Mesothelial cell of epicardium (in vitro differentiated cells): ENCODE measurements at places on chromosomes 5 and 9. TPM values are rescaled to one million over a fixed set of nuclear protein-coding genes. Genes with fewer than 3 reads are reported as not detected.
A peak's percentile ranks its signal among the peaks of the same experiment; 100 is the strongest.

GRCh38 chr5:1227667-1228066 lies 2.5 kb downstream of the SLC6A18 start:
- no peak for DNase-seq

- no peak for DNase-seq
Observed at GRCh38 chr5:132981288-132981687, 17.9 kb upstream of the AFF4 start.

DNA sequence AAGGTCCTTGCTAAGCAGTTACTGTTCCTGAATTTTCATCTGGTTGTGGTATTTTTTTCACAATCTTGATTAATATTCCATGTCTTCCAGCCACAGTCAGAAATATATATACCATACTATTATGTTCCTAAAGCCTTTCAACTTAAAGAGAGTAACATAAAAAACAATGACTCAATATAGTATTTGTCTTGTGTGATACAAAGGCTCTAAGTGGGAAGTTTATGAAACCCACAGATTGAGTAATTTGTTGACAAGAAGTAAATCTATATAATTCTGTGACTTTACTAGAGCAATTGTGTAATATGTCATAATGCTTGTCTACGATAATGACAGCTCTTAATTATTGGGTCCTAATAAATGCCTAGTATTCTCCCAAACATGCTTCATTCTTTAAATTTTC lies 509.4 kb downstream of the ISL1 start:
- DNase-seq: no peak

GRCh38 chr9:23826120-23826629 lies at the start of gene ELAVL2:
TSS of gene ELAVL2 (minus strand) at chr9:23826240. CDS start at chr9:23762234, 64,006 bp downstream.
- peak; percentile 94 for DNase-seq

GAPT gene
- total RNA-seq: 1.3 to 2.0 TPM (median 1.6 TPM) in 3 replicates

DNA sequence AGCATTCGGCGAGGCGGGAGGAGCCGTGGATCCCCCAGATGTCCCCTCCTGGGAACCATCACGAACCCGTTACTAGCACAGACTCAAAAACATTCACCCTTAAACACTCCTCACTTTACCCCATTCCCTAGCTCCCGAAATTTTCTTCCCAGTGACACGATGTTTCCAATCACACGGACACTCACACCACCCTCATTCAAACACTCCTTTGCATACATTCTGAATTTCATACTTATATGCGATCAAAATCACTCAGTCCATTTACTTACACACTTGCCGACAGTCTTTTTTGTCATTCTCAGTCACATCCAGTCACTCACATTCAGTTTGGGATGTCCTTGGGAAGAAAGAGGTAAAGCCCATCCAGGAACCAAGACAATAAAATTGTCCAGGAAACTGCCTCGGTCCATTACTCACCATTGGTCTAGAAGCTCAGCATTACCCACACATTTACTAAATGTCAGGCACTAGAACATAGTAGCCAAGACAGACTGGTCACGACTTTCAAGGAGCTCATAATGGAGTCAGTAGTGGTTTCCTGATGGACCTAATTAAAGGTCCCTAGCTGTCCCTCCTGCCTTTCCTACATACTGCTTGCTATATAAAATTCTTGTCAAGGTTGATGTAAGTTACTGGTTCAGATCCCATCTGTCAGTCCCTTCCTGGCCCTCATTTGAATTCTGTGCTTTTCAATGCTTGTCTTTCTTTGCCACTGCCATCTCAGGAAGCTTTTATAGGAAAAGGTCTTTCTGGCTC lies 574 bp downstream of the SLC35A4 start:
- no peak for DNase-seq

- no peak for DNase-seq
Observed at GRCh38 chr9:16266648-16267276, 603.7 kb downstream of the BNC2 start.

AGPAT2 gene
- total RNA-seq: 32.8 to 36.1 TPM (median 34.9 TPM) in 3 replicates

- no peak for DNase-seq
Observed at GRCh38 chr5:34480810-34481528, 175.2 kb upstream of the RAI14 start.

GRCh38 chr5:39083968-39084367 lies 9.8 kb upstream of the RICTOR start:
- DNase-seq: no peak

GBA2 gene
- 81.5 to 84.7 TPM (median 83.9 TPM) in 3 replicates for total RNA-seq

GRCh38 chr5:136768457-136768856 lies 403.1 kb upstream of the TRPC7 start:
- no peak for DNase-seq

GRCh38 chr5:72525816-72526215 lies 18.6 kb upstream of the ZNF366 start:
- DNase-seq: no peak

SMIM15 gene
- 49.0 to 51.2 TPM (median 50.9 TPM) in 3 replicates for total RNA-seq

DNA sequence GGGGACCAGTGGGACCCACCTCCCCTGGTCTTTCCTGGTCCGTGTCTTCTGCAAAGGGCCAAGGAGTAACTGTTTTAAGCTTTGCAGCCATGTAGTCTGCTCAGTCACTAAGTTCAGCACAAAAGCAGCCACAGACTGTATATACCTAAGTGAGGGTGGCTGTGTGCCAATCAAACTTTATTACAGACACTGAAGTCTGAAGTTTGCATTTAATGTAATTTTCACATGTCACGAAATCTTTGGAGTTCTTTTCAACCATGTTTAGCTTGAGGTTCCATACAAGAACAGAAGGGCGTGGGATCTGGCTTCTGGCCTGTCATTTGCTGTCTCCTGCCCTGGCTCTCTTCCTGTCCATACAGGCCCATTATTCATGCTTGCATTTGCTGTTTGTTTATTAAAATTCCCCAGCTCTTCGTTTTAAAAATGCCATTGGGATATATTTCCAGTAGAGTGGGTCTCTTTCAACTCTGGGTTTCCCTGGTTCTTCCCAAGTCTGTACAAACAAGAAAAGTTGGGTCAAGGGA lies 64.2 kb upstream of the ECM2 start:
- DNase-seq: no peak

PCDHGC5 gene
- 2.6 to 3.5 TPM (median 3.5 TPM) in 3 replicates for total RNA-seq

DNA sequence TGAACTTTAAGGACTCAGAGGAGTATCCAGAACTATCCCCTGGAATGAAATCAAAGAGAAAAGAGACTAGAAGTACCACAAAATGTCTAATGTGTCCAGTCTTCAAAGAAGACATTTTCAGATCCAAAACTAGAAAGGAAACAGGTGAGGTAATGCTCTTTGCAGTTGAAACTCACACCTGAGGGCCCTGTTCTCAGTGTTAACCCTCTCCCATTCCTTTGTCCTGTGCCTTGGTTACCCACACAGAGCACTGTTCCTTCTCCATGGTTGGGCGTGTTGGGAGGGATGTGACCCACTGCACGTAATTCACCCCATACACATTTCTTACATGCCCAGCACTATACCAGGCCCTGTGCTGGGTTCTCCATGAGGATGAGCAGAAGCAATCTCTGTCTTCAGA lies 21.3 kb downstream of the MSANTD3 start:
- no peak for DNase-seq

CMYA5 gene
- total RNA-seq: 6.5 to 7.6 TPM (median 6.7 TPM) in 3 replicates

DNA sequence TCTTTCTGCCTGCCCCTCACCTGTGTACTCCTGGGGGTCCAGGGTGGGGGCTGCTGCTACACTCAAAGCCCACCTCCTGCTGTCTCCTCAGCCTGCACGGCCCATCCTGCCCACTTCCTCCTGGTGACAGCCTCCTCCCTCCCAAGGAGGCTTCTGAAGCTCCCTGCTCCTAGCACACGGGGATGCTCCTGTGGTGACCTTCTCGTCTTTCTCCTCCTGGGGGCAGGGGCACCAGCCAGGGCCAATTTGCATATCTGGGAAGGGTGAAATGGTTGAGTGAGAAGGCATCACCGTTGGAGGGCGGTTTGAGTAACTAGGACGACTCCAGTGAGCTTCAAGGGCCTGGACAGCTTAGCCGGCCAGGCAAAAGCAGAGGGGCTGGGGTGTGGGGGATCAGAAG lies 51.9 kb upstream of the COL5A1 start:
- DNase-seq: no peak

DNA sequence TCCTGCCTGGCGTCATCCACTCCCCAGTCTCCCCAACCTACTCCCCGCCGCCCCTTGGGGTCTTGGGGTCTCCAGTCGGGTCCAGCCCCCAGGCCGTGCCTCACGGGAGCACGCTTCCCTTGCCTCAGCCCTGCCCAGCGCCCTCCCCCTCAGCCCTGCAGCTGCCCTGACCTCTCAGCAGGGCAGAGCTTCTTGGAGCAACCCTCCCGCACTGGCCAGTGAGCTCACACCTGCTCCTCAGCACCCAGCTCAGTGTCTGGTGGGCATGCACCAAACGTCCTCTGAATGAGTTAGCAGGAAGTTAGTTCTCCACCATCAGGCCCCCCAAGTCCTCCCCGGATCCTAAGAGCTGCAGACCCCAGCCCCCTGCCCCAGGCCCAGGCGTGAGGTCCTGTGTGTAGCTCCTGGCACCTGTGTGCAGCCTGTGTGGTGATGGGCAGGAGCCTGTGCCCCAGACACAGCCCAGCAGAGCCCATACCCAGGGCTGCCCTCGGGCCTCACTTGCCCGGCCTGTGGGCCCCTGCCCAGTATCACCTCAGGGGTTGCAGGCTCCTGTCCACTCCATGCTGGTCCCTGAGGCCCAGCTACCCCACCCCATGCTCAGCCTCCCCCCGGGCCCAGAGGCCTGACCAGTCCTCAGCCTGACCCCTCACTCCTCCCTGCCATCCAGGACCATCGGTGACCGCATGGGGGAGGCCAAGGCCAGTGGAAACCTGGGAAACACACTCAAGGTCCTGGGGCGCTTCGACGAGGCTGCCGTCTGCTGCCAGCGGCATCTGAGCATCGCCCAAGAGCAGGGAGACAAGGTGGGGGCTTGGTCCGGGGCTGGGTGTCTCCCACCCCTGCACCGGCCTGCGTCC lies 8.2 kb downstream of the GPSM1 start:
- DNase-seq: no peak

- DNase-seq: no peak
Observed at GRCh38 chr5:170426149-170426767, 37.1 kb upstream of the KCNMB1 start.

GRCh38 chr5:122879076-122879475 lies 33.7 kb downstream of the SNX24 start:
- no peak for DNase-seq

DNA sequence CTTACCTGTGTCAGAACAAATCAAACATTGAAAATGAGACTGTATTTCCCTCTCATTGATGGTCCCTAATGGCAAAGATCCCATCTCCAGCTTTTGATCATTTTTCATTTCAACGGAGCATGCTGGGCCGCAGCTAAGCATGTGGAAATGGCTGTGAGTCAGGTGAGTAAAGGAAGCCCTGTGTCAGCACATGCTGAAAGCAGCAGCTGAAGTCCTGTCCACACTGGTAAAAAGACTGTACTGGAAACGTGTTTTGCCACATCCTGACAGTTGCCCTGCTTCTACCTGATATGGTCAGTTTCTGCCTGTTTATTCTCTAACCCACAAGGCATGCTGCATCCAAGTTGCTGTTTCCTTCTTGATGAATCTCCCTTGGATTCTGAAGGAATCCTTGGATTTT lies 330.1 kb downstream of the EFNA5 start:
- DNase-seq: no peak

ADAM19 gene
- 17.1 to 19.7 TPM (median 19.7 TPM) in 3 replicates for total RNA-seq

DNA sequence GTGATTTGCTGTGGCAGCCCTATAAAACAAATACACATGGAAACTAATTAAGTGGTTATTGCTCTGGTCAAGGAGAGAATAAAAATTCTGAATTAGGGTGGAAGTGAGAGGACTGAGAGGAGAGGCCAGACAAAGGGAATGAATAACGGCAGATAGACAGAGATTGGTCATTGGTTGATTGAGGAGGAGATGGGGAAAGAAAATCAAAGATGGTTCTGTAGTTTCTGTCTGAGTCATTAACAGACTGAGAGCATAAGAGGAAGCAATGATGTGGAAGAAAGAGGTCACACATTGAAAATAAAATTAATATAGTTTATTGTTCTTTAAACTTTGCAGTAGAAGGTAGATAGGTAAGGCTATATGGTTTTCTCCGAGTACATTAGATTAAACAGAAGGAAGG lies 469.8 kb downstream of the ACTL7B start:
- DNase-seq: no peak

KLF9 gene
- 3.4 to 3.7 TPM (median 3.6 TPM) in 3 replicates for total RNA-seq

GABRA1 gene
- not detected in 3 replicates for total RNA-seq

IL5 gene
- total RNA-seq: not detected in 3 replicates

DNA sequence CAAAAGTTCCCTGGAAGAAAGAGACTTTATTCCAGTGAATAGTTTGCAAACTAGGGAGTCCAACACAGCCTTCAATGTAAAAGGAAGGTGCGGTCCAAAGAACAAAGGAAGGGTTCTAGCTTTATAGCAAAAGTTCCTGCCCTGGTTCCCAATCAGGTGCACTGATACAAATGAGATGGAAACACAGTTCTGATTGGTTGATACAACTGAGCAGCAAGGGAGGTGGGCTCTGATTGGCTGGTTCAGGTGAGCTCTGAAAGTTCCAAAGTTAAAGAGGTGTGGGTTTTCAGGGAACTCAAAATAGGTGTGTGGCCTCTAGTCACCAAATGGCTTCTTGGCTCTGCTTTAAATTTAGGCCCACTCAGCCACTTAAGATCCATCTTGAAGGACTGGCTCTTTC lies 43.1 kb downstream of the P4HA2 start:
- DNase-seq: no peak

DNA sequence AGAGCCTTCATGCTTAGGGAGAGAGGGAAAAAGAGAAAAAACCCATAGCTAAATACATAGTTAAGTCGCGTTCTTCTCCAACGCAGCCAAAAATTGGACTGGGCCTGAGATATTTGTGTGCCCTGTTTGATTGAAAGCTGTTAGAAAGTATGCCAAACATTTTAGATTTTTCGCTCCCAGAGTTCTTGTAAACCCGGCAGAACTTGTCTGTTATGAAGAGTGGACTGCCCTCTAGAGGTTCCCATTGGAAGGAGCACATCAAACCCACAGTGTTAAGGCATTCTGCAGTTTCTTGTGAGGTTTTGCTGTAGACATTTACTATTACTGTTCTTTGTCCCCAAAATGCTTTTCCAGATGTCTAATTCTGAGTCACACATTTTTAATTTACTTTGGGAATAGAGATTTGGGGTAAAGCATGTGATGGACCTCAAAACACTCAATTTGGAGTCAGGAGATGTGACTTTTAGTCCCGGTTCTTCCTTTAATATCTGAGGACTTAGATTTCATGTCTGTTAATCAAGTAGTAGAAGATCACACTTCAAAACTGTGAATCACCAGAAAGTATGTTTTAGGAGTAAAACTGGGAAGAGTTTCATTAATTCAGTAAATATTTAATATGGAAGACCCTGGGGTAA lies 96.6 kb downstream of the PCSK1 start:
- no peak for DNase-seq

DNA sequence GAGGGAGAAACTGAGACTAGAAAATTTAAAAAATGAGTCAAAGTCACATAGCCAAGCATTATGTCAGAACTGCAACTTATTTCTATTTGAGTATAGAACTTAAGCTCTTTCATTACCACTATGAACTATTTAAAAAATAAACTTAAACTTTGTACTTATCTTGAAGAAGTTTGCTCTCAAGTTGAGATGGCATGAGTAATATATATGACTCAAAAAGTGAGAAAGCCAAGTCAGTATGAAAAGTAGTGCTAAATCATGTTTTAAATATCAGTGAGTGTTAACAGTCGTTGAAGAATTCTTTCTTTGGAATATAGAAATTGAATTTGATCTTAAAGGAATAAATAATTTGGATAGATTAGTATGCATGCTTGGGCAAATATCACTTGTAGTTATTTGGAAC lies 36.3 kb upstream of the CDH10 start:
- DNase-seq: no peak

GRCh38 chr9:91488341-91488740 lies 64.7 kb upstream of the NFIL3 start:
- no peak for DNase-seq

- no peak for DNase-seq
Observed at GRCh38 chr9:124353811-124354274, 61.4 kb downstream of the PSMB7 start.

RPP25L gene
- total RNA-seq: 20.2 to 24.6 TPM (median 24.5 TPM) in 3 replicates

HINT2 gene
- 29.3 to 31.3 TPM (median 30.7 TPM) in 3 replicates for total RNA-seq
